ENCODE measurements at places on chromosomes 2 and 18. TPM values are rescaled to one million over a fixed set of nuclear protein-coding genes. Genes with fewer than 3 reads are reported as not detected.
A peak's percentile ranks its signal among the peaks of the same experiment; 100 is the strongest.

DNA sequence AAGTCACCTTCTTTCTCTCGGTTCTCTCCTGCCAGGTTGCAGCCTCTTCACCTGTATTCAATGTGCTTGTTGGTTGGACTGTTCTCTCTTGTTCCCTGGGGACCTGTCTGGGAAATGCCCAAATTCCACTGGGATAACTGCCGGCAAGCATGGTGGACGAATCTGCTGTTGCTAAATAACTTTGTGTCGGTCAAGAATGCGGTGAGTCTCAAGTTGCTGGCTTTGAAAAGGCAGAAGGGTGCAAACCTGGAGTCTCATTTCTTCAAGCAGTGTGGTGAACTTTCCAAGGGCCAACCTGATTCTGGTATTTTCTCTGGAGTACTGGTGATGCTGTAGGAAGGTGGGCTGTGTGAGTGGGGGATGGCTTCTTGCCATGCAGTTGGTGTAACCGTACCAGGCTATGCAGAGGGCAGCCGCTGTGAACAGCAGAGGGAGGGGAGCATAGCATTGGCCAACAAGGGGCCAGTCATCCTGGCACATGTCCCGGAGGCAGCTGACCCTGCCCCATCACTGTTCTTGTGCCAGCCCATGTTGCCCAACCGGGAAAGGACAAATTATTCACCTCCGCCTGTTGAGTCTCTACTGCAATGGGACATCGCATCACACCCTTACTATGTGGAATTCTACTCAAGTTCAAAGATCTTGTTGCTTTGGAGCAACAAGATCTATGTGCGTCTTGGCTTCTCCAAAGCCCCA lies 88.1 kb upstream of the SEC11C start:
- DNase-seq, result no peak

GRCh38 chr2:122136056-122136455 lies 380.6 kb downstream of the TSN start:
- DNase-seq, result no peak

The OXER1 gene
- 0.25 TPM for total RNA-seq

- DNase-seq, result no peak
Measured at GRCh38 chr2:231470246-231470900, 6.1 kb upstream of the NCL start.

The PLA2R1 gene
- total RNA-seq, result not detected

The SLC16A14 gene
- total RNA-seq, result not detected

GRCh38 chr2:7154656-7155055 lies 237.4 kb downstream of the RNF144A start:
- DNase-seq, result no peak

DNA sequence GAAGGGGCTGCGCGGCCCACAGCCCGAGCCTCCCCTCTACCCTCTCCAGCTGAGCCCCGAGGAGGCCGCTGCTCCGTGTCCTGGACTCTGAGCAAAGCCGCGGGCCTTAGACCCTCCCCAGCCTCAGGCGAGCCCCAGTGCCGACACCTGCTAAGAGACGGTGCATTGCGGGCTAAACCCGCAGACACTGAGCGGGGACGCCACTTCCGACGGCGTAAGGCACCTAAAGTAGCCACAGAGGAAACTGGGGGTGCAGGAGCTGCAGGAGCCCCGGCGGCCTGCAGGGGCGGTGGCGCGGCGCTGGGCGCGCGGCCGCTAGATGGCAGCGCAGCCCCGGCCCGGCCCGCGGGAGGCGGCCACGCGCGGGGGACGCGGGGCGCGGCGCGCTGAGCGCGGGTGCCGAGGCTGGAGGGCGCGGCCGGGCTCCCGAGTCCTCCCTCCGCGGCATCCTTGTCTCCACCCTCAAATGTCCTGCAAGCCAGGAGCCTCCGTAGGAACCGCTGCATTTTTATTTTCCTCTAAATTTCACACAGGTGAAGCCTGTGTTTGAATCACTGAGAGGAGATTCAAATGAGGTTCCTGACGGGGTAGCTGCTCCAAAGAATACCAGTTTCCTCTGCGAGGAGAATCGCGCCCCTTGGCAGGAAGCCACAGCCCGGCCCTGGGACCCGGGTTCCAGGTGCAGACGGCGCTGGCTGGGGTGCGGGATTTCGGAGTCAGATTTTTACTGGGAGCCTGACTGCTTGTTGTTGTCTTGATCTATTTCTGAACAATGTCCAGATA lies 650.5 kb downstream of the GALR1 start:
- peak; percentile 65 for DNase-seq

GRCh38 chr2:33384599-33384961 lies 91.9 kb upstream of the RASGRP3 start:
- DNase-seq, result no peak

DNA sequence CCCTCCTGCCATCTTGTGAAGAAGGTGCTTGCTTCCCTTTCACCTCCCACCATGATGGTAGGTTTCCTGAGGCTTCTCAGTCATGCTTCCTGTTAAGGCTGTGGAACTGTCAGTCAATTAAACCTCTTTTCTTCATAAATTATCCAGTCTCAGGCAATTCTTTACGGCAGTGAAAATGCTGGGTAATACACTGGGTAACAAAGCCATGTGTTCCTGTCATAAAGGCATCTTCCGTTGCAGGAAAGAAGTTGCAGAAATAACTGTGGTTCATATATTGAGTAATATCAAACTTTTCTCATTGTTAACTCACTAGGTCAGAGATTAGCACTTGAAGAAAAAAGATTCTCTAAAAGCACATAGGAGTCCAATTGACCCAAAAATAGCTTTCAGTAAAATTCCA lies 163.9 kb upstream of the HNMT start:
- no peak for DNase-seq

GRCh38 chr2:128637481-128638155 lies 318.9 kb upstream of the HS6ST1 start:
- DNase-seq, result no peak

- DNase-seq, result no peak
Measured at GRCh38 chr2:109711230-109712122, 82.6 kb upstream of the RGPD5 start.

GRCh38 chr2:158392687-158393086 lies 63.9 kb downstream of the CCDC148 start:
- DNase-seq, result no peak

- no peak for DNase-seq
Measured at GRCh38 chr18:8515142-8515865, 93.9 kb upstream of the RAB12 start.

DNA sequence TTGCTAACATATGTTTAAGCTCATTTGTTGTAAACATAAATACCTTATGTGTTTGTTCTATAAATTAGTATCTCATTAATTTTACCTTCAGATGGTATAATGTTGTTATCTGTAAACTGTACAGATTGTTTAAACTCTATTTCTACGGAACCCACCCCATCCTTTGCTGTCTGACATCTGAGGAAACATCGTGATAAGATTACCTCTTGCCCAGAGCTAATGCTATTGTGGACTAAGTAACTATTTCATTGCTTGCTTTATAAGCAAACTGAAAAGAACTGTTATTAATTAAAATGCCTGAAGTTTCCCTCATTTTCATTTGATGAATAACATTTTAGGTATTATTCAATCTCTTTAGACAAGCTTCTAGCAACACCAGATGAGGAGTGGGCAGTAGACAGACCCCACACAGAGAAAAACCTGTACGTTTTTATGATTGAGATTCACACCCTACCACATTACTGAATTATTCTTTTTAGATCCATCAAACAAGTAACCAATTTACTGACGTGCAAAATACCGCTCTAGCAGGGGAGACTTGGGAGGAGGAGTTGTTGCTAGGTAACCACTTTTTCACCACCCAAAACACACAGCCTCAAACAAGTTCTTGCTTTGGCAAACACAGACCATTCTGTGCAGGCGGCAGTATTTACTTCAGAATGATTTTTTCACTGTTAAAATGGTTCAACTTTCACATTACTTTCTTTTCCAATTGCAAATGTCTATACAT lies 1.9 kb upstream of the SYT4 start:
- no peak for DNase-seq

DNA sequence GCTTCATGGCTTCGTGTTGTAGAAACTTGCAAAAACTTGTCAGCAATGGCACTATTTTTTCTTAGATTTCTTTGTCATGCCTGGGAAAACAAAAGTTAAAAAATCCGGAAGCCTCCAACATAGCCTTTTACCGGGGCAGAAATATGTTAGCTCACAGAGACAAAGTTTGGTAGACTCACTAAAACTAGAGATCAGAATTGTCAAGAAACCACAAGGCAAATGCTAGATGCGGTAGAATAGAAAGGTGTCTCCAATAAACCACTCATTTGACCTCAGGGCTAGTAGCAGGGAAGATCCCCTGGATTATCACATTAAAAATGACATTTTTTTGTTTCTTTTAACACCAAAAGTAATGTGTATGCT lies 405 bp downstream of the CASP10 start:
- DNase-seq, result no peak

GRCh38 chr18:23992089-23992940 lies 22.2 kb upstream of the TTC39C start:
- no peak for DNase-seq

- DNase-seq, result no peak
Measured at GRCh38 chr2:209648714-209649113, 122.9 kb upstream of the UNC80 start.

DNA sequence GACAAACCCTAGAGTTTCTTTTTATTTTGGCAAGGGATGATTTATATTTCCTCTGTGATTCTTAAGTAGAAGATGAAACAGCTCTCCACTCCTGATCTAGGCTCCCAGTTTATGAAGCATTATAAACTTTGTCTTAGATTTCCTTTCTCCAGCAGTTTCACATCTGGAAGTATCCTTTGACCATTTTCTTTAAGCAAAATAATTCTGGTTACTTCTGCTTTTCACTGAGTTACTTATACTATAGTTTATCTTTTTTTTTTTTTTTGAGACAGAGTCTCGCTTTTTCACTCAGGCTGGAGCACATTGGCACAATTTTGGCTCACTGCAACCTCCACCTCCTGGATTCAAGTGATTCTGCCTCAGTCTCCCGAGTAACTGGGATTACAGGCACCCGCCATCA lies 45.5 kb downstream of the KCMF1 start:
- no peak for DNase-seq

The WDR43 gene
- total RNA-seq, result 102 TPM

DNA sequence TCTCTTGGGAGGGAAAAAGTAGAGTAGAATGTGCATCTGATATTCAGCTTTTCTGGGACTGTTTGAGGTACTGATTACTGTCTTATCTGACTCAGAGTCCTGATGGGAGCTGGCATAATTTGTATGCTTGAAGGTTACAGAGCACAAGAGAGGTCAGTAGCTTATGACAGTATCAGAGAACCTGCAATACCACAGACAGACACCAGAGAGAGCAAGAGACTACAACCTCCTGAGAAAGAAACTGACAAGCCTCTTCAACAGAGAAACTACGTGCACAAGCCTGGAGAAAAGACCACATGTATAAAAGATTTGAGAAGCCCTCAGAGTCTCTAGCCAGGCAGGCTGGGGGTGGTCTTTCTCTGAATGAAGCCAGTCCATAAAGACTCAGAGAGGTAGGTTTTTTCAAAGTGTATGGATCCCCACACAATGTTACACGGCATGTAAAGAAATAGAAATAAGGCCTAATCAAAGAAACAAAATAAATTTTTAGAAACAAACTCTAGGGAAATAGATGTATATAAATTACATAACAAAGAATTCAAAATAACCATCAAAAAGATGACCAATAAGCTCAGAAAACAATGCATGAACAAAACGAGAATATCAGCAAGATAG lies 568.3 kb downstream of the LRRTM4 start:
- no peak for DNase-seq

DNA sequence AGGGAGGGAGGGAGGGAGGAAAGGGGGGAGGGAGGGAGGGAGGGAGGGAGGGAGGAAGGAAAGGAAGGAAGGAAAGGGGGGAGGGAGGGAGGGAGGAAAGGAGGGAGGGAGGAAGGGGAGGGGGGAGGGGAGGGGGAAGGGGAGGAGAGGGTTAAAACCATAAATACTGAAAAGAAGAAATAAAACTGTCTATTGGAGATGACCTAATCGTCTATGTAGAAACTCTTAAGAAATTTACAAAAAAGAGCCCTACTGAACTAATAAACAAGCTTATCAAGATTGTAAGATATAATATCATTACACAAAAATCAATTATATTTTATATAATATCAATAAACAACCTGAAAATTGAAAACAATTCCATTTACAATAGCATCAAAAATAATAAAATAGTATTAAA lies 32.3 kb upstream of the CTDP1 start:
- no peak for DNase-seq

- no peak for DNase-seq
Measured at GRCh38 chr2:132495881-132496280, 79.3 kb downstream of the GPR39 start.

- DNase-seq, result no peak
Measured at GRCh38 chr2:45889620-45890370, 238.3 kb downstream of the PRKCE start.

DNA sequence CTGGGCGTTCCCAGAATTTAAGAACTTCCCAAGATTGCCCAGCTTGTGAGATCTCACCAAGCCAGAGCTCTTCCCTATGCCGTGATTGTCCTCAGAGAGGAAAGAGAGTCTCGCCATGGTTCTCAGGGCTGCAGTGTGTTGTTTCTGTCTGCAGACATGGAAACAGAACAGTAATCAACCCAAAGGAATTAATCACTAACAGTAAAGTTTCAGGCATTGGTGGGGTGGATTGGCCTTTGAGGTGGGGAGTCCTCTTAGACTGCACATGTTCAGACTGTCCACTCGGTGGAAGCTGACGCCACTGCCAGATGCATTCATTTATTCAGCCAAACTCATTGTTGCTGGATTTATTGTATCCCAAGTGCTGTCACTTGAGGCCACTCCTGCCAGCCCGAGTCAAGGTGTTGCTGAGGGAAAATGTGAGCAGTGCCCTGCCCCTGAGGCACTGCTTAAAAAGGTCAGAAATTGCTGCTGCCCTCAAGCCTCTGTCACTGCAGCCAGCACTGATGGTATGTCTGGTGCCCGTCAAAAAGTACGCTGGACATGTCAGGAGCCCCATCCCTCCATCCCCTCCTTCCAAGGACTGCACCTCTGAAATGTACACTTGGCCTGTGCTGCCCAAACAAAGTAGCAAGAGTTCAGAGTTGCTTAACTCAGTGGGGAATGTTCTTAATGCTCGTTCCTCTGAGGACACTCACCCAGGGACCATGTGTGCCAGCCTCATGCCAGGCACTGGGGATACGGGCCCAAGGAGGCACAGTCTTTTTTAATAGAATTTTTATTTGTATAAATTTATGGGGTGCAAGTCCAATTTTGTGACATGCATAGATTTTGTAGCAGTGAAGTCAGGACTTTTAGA lies 201.0 kb downstream of the GLI2 start:
- no peak for DNase-seq
